ENCODE measurements at places on chromosomes 7 and 10.

DNA sequence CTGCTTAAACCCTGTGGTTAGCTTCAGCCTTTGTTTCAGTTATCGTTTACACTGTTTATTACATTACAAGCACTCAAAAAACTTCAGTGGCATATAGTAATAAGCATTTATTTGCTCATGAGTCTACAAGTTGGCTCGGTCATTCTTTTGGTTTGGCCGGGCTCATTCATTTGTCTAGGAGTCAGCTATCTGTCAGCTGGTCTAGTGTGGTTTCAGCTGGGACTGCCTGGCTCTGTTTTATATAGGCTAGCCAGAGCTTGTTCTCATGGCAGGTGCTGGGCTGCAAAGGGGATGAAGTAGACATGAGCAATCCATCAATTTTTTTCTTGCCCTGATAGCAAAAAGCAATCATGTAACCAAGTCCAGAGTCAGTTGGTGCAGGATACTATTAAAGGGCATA, 103.6 kb downstream of the MKLN1 start:
- DNase-seq, result no peak

DNA sequence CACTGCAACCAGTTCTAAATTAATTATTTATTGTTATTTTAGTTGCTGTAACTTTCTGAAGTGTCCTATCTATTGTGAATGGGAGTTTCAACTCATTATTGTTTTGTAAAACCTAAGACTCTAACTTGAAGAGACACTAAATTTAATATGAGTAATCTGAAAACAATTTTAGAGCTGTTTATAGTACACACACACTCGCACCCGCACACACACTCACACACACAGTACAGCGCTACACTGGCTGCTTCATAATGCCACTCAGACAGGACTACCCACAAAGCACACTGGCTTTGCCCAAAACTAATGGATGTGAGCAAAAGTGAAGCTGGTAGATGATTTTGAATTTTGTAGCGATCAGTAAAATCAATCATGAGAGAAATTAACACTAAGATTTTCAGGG, 238.9 kb upstream of the ETV1 start:
- no peak for DNase-seq

GRCh38 chr10:128046953-128047290, 79.3 kb downstream of the MKI67 start:
- no peak for DNase-seq

DNA sequence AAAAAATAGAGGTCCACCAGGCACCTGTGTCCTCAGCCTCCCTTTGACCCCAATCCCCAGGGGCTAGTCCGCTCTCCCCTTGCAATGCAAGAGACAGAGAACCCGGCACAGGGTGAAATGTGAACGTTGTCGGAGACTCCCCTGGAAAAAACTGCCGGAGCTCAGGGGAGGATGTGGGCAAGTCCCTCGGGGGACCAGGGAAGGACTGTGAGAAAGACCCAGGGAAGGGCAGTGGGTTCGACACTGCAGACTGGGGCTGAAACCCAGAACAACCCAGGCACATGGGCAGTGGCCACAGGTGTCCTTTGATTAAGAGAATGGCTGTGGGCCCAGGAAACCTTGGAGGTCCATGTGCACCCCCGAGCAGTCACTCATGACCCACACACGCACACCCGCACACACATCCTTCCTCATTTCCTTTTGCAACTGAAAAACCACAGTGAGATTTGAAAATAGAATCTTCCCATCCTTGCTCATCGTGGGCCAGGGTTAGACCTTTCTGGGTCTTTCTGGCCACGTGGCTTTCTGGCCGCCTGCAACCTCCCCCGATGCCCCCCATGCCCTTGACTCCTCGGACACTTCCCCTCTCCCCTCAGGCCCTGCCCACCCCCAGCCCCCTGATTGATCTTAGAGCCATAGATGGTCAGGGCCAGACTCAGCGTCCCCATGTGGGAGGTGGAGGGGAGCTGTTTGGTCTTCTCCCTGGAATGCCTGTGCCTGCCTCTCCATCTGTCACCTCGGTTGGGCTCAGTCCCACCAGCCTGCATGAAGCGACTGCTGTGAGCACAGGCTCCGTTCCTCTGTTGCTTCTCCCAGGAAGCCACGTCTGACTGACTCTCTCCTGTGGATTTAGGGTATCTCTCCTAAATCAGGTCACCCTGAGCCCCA, 7.9 kb downstream of the LAT2 start:
- peak; percentile 28 for DNase-seq

- DNase-seq, result no peak
Observed at GRCh38 chr7:85471740-85472139, 284.9 kb upstream of the SEMA3D start.

- peak; percentile 44 for DNase-seq
Observed at GRCh38 chr10:43078986-43079273, 2.1 kb downstream of the RET start.

All from stimulated activated naive CD8-positive, alpha-beta T cell treated with anti-CD3 and anti-CD28 coated beads, Interleukin-15, Interleukin-2, amounts not matched to agents 100 U/mL and 50 U/mL, for 24 hours (primary cell).